ENCODE measurements at places on chromosomes 7 and 10.
A peak's percentile ranks its signal among the peaks of the same experiment; 100 is the strongest.

GRCh38 chr7:54978364-54979116 lies 40.3 kb upstream of the EGFR start:
- H3K4me3 ChIP-seq: no peak overlapping the region
- no peak for DNase-seq
- H3K27me3 ChIP-seq: no peaks in the 10 kb centered on the region

DNA sequence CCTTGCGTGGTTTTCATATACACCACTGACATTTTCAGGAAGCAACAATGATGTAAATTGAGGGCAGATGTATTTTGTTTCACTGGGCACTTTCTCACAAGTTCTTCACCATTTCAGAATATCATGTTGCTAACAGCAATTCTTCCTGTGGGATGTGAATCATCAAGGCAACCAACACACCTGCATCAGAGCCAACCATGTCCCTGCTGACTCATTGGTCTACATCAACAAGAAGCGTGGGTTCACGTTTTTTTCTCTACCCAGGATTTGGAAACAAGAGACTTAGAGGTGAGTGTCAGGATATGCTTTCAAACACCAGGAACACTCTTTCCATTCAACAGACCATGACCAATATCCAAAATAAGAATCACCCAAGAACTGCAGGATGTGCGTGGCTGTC lies 203.9 kb downstream of the TEX36 start:
- H3K36me3 ChIP-seq: no peaks in the 10 kb centered on the region
- H3K4me3 ChIP-seq: no peak overlapping the region
- no peak overlapping the region for H3K27ac ChIP-seq
- DNase-seq: no peak
- no peaks in the 10 kb centered on the region for H3K4me1 ChIP-seq

DNA sequence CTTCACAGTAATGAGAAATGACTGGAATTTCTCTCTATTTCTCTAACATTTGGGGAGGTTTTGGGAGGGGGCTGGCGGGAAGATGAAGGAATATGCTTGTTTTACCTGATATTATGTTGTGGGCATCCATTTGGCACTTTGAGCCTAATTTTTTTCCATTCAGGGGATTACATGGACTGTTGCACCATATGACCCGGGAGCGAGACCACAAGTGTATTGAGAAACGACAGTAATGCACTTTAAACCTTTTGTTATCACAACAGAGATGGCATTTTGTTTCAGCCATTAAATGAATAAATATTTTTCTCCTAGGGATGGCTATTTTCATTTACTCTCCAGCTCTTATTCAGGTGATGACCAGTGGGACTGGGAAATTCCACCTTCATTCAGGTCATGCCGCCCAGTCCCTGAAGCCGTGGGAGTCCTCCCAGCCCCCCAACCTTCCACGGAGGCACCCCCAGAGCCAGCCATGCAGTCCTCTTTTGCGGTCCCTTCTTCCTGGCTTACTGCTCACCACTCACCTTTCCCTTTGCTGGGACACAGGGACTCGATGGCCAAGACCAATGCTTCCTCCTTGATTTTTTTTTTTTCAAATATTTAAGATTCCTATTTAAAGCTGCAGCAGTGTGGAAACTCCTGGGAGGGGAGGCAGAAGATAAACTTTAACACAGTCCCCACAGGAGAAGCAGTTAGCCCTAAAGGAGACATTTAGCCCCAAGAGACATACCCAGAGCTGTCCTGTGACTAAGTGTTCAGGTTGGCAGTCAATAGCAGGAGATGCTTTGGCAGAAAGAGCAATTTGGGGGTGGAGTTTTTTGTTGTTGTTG lies 190.9 kb upstream of the YAE1 start:
- DNase-seq: no peak
- H3K4me3 ChIP-seq: no peak overlapping the region
- no peaks in the 10 kb centered on the region for H3K36me3 ChIP-seq
- no peaks in the 10 kb centered on the region for H3K27me3 ChIP-seq
- H3K4me1 ChIP-seq: no peaks in the 10 kb centered on the region

DNA sequence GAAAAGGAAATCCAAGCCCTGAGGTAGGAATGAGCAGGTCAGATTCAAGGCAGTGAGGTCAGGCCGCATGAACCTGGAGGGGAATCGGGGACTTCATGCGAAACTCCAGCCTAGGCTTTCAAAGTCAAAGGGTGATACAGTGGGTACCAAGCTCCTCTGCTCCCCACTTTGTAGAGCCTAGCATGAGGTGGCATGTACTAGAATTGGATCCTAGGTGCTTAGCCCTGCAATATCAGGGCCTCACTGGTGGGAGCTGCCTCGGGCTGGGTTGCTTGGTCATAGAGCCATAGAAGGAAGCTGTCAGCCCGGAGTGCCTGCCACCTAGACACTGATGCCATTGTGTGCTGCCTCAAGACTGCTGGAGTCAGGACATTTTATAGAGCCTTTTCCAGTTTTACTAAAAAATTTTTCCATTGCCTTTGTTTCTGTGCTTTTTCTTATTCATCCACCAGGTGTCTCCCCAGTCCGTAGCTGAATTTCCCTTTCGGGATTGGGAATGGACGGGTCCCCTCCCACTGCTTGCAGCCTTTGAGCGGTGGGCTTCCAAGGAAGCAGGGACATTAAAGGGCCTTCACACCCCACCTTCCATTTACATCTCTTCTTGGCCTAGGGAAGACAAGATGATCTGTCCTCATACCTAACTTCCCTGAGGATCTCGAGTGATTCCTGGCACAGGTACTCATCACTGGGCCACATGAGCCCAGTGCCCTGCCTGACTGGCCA lies 5.5 kb upstream of the LZTS2 start:
- no peak for DNase-seq
- H3K4me1 ChIP-seq: peaks cover 10% of the 10 kb centered on the region
- H3K27ac ChIP-seq: no peak overlapping the region
- H3K4me3 ChIP-seq: no peak overlapping the region
- H3K27me3 ChIP-seq: no peaks in the 10 kb centered on the region

DNA sequence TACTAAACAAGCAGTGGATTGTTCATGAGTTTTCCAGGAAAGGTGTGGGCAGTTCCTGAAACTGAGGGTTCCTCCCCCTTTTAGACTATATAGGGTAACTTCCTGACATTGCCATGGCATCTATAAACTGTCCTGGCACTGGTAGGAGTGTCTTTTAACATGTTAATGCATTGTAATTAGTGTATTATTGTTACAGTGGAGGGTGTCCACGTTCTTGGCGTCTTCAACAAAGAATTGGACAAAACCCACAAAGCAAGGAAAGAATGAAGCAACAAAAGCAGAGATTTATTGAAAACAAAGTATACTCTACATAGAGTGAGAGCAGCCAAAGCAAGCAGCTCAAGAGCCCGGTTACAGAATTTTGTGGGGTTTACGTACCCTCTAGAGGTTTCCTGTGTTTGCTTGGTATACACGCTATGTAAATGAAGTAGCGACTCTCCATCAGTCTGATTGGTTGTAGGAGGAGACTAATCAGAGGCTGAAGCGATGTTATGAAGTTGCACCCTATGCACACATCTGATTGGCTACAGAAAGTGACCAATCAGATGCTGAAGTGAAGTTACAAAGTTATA lies 175.2 kb downstream of the NSUN6 start:
- H3K27me3 ChIP-seq: no peaks in the 10 kb centered on the region
- no peak overlapping the region for H3K27ac ChIP-seq
- H3K4me1 ChIP-seq: peaks cover 6% of the 10 kb centered on the region
- DNase-seq: no peak
- no peak overlapping the region for H3K4me3 ChIP-seq

DNA sequence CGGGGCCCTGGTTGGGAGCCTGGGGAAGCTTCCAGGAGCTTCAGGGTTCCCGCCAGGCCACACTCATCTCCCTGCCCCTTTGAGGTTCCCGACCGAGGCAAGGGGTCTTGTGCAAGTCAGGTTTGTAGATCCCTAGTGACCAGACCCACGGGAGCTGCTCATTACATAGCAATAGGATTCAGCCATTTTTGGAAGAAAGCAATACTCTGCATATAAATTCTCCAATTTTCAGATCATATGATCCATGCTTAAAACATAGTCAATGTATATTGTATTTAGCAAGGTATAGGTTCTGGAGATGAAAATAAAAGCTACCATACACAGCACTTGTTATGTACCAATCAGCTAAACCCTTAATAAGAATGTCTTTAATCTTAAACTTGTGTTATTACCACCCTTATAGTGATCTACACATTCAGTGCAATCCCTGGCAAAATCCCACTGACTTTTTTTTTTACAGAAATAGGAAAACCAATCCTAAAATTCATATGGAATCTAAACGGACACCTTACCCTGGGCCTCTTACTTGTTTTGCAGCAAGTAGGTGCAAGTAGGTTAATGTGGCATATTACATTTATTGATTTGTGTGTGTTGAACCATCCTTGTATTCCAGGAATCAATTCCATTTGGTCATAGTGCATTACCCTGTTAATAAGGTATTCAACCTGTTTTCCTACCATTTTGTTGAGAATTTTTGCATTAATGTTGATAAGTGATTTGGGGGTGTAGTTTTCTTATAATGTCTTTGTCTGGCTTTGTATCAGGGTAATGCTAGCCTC lies 13.8 kb upstream of the FKBP9 start:
- no peaks in the 10 kb centered on the region for H3K36me3 ChIP-seq
- no peak for DNase-seq
- peaks cover 36% of the 10 kb centered on the region for H3K4me1 ChIP-seq
- peak overlapping the region; percentile 93 for H3K4me3 ChIP-seq
- peak overlapping the region; percentile 90 for H3K27ac ChIP-seq
- no peaks in the 10 kb centered on the region for H3K27me3 ChIP-seq
